ENCODE measurements at places on chromosomes 6 and 20.

GRCh38 chr6:10979603-10980002, 64.5 kb downstream of the ELOVL2 start:
- no peak for DNase-seq
- no peak overlapping the region for H3K27ac ChIP-seq
- no peak overlapping the region for H3K4me3 ChIP-seq
- H3K4me1 ChIP-seq: no peaks in the 10 kb centered on the region
- no peaks in the 10 kb centered on the region for H3K36me3 ChIP-seq

GRCh38 chr20:44541992-44542391, 20.1 kb upstream of the SERINC3 start:
- DNase-seq: no peak
- H3K36me3 ChIP-seq: no peaks in the 10 kb centered on the region
- H3K4me1 ChIP-seq: no peaks in the 10 kb centered on the region
- H3K27me3 ChIP-seq: no peaks in the 10 kb centered on the region
- H3K27ac ChIP-seq: no peak overlapping the region
- no peak overlapping the region for H3K4me3 ChIP-seq

DNA sequence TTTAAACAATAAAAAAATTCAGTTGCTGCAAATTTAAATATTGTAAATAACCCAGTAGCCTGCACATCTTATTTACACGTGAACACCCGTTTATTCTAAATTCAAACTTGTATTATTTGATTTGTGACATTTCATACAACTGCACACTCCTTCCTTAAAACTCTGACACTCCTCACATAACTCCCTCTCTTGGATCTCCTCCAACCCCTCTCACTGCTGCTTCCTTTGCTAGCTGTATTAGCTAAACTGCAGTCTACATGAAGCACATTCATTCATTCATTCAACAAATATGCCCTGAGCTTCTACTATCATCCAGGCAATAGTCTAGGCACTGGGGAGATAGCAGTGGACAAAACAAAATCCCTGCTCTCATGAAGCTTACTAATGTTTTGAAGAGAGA, 47.0 kb downstream of the FBXL4 start:
- no peak overlapping the region for H3K4me3 ChIP-seq
- H3K4me1 ChIP-seq: peaks cover 4% of the 10 kb centered on the region
- DNase-seq: no peak
- H3K27ac ChIP-seq: no peak overlapping the region
- H3K27me3 ChIP-seq: no peaks in the 10 kb centered on the region

DNA sequence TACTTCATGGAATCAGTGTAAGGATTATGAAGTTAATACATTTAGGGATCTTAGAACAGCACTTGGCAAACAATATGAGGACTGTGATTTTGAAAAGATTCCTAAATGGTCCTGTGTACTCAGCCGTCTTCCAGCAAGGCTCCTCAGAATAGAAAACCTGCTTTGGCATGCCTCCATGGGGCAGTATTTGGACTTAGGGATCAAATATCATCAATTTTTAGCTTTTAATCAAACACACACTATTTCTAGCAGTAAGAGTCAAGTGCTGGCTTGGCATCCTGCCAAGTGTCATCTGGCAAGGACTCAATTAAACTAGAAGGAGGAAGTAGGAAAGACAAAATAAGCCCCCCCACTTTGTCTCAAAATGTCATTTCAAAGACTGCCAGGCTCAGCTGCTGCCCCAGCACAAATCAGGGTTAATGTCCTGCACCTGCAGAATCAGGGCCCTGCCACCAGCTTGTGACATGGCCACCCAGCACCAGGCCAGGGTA, 40.8 kb downstream of the IYD start:
- no peak for DNase-seq
- no peak overlapping the region for H3K27ac ChIP-seq
- H3K4me1 ChIP-seq: no peaks in the 10 kb centered on the region

GRCh38 chr6:126195625-126196236, 144.2 kb upstream of the CENPW start:
- H3K27ac ChIP-seq: no peak overlapping the region
- no peak overlapping the region for H3K4me3 ChIP-seq
- DNase-seq: no peak
- H3K36me3 ChIP-seq: no peaks in the 10 kb centered on the region
- H3K27me3 ChIP-seq: no peaks in the 10 kb centered on the region
- peaks cover 3% of the 10 kb centered on the region for H3K4me1 ChIP-seq

DNA sequence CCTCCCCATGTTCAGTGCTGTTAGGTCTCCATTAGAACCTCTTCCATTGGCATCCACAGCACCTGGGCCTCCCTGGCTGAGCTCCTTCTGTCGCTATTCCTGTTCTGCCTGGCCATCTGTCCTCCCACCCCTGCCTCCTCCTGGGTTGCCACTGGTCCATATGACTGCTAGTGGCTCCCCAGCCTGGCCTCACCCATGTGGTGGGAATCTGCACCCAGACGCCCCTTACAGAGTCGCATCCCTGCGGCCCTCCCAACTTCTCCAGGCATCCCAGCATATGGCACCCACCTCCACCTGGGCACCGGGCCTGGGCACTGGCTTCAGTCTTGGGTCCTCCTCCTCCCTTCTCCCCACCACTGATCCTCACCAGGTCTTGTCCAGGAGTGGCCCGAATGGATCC, 7.7 kb downstream of the CDC25B start:
- H3K4me1 ChIP-seq: peaks cover 62% of the 10 kb centered on the region
- H3K36me3 ChIP-seq: peaks cover 71% of the 10 kb centered on the region

GRCh38 chr6:159184559-159184958, 15.4 kb downstream of the FNDC1 start:
- DNase-seq: no peak
- peaks cover 19% of the 10 kb centered on the region for H3K27me3 ChIP-seq
- H3K36me3 ChIP-seq: no peaks in the 10 kb centered on the region
- no peak overlapping the region for H3K27ac ChIP-seq
- H3K4me3 ChIP-seq: no peak overlapping the region
- peaks cover 3% of the 10 kb centered on the region for H3K4me1 ChIP-seq

DNA sequence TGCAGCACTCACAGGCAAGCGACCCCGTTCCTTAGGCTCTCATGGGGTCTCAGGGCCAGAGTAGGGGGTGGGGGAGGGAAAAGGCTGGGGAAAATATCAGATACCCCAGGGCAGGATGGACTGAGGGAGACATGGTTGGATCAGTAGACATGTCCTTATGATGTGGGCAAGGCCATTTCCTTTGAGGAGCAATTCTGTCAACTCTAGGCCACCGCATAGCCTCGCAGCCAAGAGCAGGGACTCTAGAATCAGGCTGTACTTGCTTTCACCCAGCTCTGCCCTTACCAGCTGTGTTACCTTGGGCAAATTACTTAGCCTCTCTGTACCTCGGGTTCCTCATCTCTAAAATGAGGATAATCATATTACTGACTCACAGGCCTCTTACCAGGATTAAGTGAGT, 2.2 kb upstream of the MAPK13 start:
- H3K4me1 ChIP-seq: peaks cover 53% of the 10 kb centered on the region
- DNase-seq: no peak
- H3K27me3 ChIP-seq: no peaks in the 10 kb centered on the region
- H3K4me3 ChIP-seq: no peak overlapping the region

- no peak overlapping the region for H3K4me3 ChIP-seq
- no peaks in the 10 kb centered on the region for H3K27me3 ChIP-seq
- DNase-seq: no peak
- peaks cover 53% of the 10 kb centered on the region for H3K4me1 ChIP-seq
- peak overlapping the region; percentile 98 for H3K27ac ChIP-seq
These were observed 19.9 kb downstream of the UQCC2 start for GRCh38 chr6:33691456-33692077.

- H3K4me1 ChIP-seq: no peaks in the 10 kb centered on the region
- H3K27ac ChIP-seq: no peak overlapping the region
- H3K4me3 ChIP-seq: no peak overlapping the region
- no peak for DNase-seq
- H3K27me3 ChIP-seq: no peaks in the 10 kb centered on the region
These were observed 10.3 kb downstream of the LCA5 start for GRCh38 chr6:79526897-79527296.

GRCh38 chr6:150169609-150170008, 26.8 kb downstream of the PPP1R14C start:
- no peaks in the 10 kb centered on the region for H3K36me3 ChIP-seq
- H3K4me3 ChIP-seq: no peak overlapping the region
- no peak for DNase-seq
- no peak overlapping the region for H3K27ac ChIP-seq
- H3K27me3 ChIP-seq: peaks cover 6% of the 10 kb centered on the region
- H3K4me1 ChIP-seq: no peaks in the 10 kb centered on the region

DNA sequence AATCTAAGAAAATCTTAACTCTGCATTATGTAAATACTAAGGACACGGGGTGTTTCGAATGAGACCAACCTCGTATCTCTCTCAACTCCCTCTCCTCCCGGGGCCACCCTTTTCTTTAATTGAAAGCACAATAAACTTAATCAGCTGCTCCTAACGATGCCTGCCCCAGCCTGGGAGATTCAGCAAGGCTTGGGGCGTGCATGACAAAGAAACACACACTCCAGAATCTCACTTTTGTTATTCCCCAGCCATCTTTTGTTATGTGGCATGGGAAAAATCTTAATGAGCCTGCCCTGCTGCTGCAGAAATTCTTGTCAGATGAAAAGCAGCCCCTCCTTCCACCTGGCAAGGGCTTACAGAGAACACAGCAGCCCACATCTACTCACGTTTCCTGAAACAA, 117.4 kb downstream of the TTLL2 start:
- no peaks in the 10 kb centered on the region for H3K4me1 ChIP-seq
- no peak overlapping the region for H3K27ac ChIP-seq
- no peaks in the 10 kb centered on the region for H3K36me3 ChIP-seq
- DNase-seq: no peak

DNA sequence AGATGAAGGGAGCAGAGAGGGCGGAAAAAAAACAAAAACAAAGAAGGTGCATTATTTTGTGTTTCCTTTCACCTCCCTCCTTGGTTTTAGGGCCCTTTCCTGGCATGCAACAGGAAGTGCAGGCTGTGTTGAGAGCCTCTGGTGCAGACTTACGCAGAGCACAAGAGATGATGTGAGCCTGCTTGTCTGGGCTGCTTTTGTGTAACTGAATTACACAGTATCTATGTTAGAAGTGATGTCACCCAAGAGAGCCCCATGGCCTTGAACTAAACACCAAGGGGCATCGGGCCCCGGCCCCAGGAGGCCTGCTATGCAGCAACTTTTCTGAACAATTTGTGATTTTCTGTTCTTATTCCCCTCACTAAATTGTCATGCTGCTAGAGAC, 25.5 kb downstream of the GNAS start:
- no peaks in the 10 kb centered on the region for H3K4me1 ChIP-seq
- no peaks in the 10 kb centered on the region for H3K36me3 ChIP-seq
- H3K27ac ChIP-seq: no peak overlapping the region
- no peak for DNase-seq
- H3K27me3 ChIP-seq: peaks cover 5% of the 10 kb centered on the region

GRCh38 chr6:101439790-101440189, 46.3 kb downstream of the GRIK2 start:
- H3K4me1 ChIP-seq: no peaks in the 10 kb centered on the region
- no peaks in the 10 kb centered on the region for H3K36me3 ChIP-seq
- DNase-seq: no peak
- H3K27me3 ChIP-seq: no peaks in the 10 kb centered on the region
- no peak overlapping the region for H3K27ac ChIP-seq

DNA sequence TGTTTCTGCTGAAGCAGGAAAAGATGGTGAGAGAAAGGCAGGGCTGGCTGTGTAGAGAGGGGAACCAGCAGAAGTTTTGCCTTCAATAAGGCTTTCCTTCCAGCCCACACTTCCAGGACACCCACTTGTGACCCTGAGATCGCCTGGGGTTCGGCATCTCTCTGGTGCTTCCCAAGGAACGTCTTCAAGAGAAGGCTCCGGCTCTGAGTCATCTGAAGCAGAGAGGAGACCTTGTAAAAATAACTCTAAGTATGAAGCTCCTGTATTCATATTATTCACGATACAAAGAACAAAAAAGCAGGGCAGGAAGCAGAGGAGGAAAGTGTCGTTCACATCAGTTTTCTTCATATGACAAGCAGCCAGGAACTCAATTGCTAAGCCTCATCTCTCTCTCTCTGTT, 95.4 kb upstream of the MRPS10 start:
- DNase-seq: no peak
- H3K4me1 ChIP-seq: peaks cover 58% of the 10 kb centered on the region
- no peaks in the 10 kb centered on the region for H3K27me3 ChIP-seq
- H3K27ac ChIP-seq: peak overlapping the region; percentile 82
- peak overlapping the region; percentile 42 for H3K4me3 ChIP-seq
- H3K36me3 ChIP-seq: peaks cover 6% of the 10 kb centered on the region

- H3K36me3 ChIP-seq: no peaks in the 10 kb centered on the region
- H3K27me3 ChIP-seq: peaks cover 38% of the 10 kb centered on the region
- peaks cover 3% of the 10 kb centered on the region for H3K4me1 ChIP-seq
- no peak overlapping the region for H3K27ac ChIP-seq
These were observed 606.7 kb upstream of the CITED2 start for GRCh38 chr6:139981066-139981624.

DNA sequence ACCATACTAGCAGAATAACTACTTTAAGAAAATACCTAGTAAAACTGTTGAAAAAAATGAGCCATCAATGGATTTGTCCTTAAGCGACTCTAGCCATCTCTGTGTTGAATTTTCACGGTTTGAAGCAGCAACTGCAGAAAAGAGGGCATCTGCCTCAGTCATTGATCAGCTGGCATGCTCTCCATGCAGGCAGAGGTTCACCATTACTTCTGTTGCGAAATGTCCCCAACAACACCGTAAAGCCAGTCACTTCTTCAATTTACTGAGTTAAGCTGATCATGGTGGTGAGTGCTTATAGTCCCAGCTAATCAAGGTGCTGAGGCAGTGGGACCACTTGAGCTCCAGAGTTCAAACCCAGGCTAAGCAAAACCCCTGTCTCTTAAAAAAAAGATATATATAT, 11.1 kb downstream of the TPD52L1 start:
- no peak overlapping the region for H3K27ac ChIP-seq
- peaks cover 36% of the 10 kb centered on the region for H3K27me3 ChIP-seq
- no peaks in the 10 kb centered on the region for H3K4me1 ChIP-seq

DNA sequence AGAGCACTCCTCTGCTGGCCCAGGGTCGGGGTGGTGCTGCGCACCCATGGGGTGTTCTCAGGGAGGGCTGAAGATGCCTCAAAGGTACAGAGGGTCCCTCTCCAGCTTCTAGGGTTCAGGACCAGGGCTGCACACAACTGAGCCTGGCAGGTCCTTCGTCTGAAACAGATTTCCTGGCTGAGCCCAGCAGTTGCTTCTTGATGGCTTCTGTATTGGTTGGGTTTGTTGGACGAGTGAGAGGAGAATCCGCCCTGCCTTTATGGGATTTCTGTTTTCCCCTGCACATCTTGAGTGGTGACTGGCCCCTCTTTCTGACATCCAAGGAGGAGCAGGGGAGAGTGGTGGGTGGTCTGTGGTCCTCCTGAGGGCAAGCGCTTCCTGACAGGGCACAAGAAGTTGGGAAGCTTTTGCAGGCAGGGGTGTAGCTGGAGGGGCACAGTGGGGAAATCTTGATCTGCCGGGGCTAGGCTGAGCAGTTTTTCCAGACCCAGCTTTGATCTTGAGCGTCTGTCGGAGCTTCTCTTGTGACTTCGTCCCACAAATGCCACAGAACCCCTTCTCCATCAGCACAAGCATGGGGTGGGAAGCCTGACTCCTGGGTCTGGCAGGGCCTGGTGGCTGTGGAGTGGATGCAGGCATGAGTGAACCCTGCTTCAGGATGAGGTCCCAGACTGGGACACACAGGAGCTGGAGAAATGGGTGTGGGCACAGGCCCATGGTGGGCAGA, 116.5 kb downstream of the SYNDIG1 start:
- no peak overlapping the region for H3K4me3 ChIP-seq
- H3K36me3 ChIP-seq: no peaks in the 10 kb centered on the region
- peaks cover 16% of the 10 kb centered on the region for H3K27me3 ChIP-seq
- no peak for DNase-seq
- no peaks in the 10 kb centered on the region for H3K4me1 ChIP-seq

GRCh38 chr20:59031564-59032022, 542 bp downstream of the ATP5F1E start:
- peaks cover 84% of the 10 kb centered on the region for H3K36me3 ChIP-seq
- no peaks in the 10 kb centered on the region for H3K27me3 ChIP-seq
- no peak for DNase-seq
- peaks cover 47% of the 10 kb centered on the region for H3K4me1 ChIP-seq
- H3K27ac ChIP-seq: peak overlapping the region; percentile 92

All from effector memory CD8-positive, alpha-beta T cell (primary cell).